GM04503 (cell line): ENCODE measurements at places on chromosomes 7 and 10.

- no peak for DNase-seq
These were observed 222.7 kb upstream of the C7orf33 start for GRCh38 chr7:148367731-148368475.

DNA sequence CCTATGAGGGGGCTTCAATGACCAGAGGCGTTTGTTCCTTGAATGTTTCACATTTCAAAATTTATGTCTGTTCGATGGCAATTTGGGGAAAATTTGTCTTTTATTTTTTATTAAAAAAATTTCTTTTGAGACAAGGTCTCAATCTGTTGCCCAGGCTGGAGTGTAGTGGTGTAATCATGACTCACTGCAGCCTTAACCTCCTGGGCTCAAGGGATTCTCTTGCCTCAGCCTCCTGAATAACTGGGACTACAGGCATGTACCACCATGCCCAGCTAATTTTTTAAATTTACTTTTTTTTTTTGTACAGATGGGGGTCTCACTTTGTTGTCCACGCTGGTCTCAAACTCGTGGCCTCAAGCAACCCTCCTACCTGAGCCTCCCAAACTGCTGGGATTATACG lies 39.7 kb downstream of the OTUD1 start:
- DNase-seq, result no peak

- no peak for DNase-seq
These were observed 1351.3 kb upstream of the SORCS1 start for GRCh38 chr10:108515821-108516220.

GRCh38 chr10:17747883-17748550 lies 4.0 kb upstream of the TMEM236 start:
- DNase-seq, result no peak

GRCh38 chr7:127962589-127963361 lies 68.5 kb downstream of the LRRC4 start:
- DNase-seq, result no peak

DNA sequence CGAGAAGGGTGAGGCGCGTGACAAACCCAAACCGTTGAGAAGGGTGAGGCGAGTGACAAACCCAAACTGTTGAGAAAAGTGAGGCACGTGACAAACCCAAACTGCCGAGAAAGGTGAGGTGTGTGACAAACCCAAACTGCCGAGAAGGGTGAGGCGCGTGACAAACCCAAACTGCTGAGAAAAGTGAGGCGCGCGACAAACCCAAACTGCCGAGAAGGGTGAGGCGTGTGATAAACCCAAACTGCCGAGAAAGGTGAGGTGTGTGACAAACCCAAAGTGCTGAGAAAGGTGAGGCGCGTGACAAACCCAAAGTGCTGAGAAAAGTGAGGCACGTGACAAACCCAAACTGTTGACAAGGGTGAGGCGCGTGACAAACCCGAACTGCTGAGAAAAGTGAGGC lies 25.0 kb downstream of the ESYT2 start:
- DNase-seq, result no peak

- no peak for DNase-seq
These were observed 13.4 kb downstream of the AMZ1 start for GRCh38 chr7:2701424-2701823.

- DNase-seq, result no peak
These were observed 43.0 kb downstream of the PLCE1 start for GRCh38 chr10:94036766-94037033.

GRCh38 chr10:62972103-62972502 lies 155.9 kb upstream of the EGR2 start:
- no peak for DNase-seq

DNA sequence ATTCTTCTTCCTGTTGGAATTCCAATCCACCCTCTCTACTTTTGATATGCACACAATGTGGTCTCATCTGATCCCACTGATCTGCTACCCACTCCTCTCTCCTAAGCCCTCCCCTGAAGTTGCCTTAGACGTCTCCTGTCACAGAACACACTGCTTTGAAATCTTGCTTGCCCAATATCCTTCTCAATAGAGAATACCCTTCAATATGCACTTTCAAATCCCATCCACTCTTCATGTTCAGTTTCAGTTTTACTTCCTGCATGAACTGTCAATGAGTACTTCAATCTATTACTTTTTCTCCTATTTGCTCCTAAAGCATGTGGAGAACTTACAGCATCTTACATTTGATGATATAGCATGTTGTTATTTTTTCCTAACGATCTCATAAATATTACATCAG lies 93.5 kb downstream of the UPF2 start:
- no peak for DNase-seq

DNA sequence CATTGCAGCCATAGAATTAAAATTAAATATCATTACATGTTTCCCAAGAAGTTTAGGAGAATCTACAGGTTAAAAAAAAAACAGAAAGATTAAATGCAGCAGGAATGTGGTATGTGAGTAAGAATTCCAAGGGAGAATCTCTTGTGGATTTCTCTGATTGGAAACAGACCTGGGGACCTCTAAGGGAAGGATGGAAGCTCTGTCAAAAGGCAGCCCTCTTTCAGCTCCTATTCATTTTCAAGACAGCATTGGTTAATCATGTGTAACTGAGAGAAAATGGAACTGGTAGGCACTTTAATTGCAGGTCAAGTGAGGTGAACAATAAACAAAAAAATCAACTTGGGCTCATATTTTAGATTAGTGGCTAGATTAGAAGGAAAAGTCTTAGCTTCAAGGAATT lies 81.4 kb upstream of the MTPN start:
- no peak for DNase-seq

DNA sequence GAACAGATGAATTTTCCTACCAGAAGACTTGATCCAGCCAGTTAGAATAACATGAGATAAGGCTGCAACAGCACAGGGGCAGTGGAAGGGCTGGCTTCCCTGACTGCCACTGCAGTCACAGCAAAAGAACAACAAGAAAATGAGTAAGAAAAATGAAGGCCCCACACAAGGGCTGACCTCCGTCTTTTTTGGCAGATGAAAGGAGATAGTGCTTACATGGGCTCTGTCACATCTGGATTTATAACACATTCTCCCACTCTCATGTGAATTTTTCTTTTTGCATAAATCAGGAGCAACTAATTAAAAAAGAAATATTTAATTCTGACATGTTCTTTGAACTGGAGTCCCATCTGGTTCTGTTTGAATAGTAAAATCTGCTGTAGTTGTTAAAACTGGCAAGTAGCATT lies 99.6 kb downstream of the NRP1 start:
- no peak for DNase-seq
